Esophagus (tissue), 2 donors: ENCODE measurements at places on chromosomes 1 and 21. TPM values are rescaled to one million over a fixed set of nuclear protein-coding genes. Genes with fewer than 3 reads are reported as not detected.

Gene HJV
- not detected for polyA plus RNA-seq

Gene CELA2A
- polyA plus RNA-seq: not detected

Gene CD5L
- not detected for polyA plus RNA-seq

Gene CELA3B
- polyA plus RNA-seq: 0.18 TPM
